Left ventricle myocardium superior (tissue), 1 donor: ENCODE measurements at places on chromosomes 7 and 10. TPM values are rescaled to one million over a fixed set of nuclear protein-coding genes. Genes with fewer than 3 reads are reported as not detected.
A peak's percentile ranks its signal among the peaks of the same experiment; 100 is the strongest.

DNA sequence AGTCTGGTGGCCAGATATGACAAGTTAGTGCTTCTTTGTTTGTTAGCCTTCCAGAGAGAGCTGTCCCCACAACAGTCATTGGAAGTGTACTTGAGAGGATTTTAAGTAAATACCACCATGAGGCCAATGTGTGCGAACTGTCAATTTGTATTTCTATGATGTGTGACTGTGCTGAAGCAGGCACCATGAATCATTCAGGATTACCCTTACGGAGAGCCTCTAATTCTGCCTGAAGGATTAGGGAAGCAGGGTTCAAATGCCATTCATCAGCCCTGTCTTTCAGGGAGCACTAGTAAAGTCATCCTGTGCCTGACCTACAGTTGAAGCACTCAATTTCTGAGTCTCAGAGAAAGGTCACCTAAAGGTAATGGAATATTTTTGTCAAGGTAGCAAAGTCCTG lies 109.3 kb downstream of the GATA3 start:
- no peak for DNase-seq

DNA sequence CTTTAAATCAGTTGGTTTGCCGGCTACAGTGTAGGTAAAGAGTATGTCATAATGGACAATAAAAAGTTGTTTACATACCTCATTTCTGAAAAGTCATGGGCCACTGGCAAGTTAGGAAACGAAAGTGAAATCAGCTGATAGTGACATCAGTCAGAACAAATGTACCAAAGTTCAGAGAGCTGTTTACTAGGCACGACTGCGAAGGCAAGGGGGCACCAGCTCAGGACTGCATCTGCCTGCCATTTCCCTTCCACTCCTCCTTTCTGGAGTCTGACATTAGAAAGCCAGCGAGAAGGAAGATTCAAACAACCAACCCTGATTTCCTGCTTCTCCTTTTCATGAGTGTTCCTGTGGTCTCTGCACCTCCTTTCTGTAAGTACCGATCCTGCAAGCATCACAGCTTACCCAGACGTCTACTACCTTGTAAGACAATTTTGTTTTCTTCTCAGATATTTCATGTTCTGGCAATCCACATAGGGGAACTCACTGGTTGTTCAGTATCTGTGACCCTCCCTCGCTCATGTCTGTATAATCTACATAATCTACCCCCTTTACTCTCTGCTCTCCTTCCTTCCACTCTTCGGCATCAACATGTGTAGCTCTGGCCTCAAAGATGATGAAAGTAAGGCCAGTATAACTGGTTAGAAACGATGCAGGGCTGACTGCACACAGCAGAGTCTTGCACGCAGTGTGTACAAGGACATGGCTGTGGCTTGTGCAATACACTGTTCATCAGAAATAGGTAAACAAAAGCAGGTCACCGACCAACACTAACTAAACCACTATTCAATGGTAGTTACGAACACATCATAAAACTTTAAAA lies at the start of gene TMEM140:
Gene TMEM140 (plus strand): TSS at position 174 of the 823 bp plus-strand sequence. CDS start 16,370 bp downstream, outside the sequence.
- DNase-seq: peak; percentile 42

DNA sequence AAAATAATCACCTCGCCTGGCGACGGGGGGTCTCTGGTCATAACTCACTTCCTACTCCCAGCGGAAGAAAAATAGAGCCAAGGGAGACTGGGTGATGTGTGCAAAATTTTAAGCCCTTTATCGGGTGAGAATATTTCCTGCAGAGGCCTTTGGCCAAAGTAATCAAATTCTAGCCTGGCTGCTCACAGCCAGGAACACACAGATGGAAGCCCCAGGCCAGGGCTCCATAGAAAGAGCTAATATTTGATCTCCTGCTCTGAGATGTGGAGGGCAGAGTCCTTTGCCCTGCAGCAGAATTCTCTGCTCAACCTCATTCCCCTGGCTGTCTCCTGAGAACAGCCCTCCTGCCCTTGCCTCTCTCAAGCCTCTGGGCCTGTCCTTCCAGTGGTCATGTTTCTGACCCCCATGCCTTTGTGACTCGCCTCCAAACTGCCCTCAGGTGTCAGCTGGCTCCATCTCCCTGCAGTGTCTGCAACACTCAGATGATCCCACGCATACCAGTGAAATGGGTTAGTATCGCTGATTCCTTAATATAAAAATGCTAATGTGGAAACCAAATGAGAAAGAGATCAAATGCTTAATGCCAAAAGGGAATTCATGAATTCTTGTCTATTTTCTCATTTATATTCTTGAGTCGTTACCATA lies 34.5 kb downstream of the FRMD4A start:
- DNase-seq: no peak

DNA sequence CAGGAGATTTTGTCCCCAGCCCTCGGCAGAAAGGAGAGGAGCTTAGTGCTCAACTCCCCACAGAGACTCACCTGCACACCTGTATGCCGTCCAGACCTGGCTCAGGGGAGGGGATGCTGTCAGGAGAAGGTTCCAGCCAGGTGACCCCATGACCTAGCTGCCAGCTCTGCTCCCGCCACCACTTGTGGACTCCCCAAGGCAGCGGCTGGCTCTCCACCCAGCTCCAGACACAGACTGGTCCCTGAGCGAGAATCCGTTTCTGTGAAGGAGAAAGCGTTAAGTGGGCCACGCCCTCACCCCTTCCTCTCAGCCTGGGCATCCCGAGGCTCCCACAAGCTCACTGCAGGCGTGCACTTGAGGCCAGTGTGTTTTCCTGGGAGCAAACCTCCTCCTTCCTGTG lies 76.4 kb downstream of the RGS10 start:
- DNase-seq: no peak

DNA sequence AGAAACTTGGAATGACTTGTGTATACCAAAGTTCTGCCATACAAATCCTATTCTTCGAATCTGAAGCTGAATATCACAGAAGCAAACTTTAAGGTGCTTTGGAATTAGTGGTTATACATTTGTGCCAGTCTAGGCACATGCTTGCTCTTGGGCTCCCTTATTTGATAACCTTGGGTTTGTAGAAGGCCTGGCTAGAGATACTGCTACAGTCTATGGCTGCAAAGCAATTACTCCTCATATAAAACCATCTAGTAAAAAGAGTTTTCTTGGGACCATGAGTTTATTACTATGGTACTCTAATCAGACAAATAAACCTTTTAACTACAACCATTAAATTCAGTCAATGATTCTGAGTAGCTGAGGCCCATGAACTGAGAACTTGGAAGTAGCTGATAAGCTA lies 92.5 kb upstream of the SLC13A1 start:
- DNase-seq: no peak

DNA sequence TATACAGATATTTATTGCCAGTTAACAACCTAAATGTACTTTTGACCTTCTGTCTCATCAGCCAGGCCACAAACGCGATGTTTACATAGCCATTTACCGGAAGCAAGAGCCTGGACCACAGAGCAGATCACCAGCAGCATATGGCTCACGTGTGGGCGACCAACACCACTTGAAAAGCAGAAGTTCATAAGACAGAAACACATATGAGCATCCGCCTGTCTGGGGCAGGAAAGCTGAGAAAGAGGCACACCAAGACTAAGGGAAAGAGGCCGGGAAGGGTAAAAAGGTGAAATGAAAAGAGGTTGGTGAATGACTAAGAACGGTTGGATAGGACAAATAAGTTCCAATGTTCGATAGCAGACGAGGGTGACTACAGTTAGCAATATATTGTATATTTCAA lies 1.3 kb downstream of the ABCB1 start:
- no peak for DNase-seq

- no peak for DNase-seq
Observed at GRCh38 chr7:27032839-27033238, 63.0 kb downstream of the HOXA1 start.

DNA sequence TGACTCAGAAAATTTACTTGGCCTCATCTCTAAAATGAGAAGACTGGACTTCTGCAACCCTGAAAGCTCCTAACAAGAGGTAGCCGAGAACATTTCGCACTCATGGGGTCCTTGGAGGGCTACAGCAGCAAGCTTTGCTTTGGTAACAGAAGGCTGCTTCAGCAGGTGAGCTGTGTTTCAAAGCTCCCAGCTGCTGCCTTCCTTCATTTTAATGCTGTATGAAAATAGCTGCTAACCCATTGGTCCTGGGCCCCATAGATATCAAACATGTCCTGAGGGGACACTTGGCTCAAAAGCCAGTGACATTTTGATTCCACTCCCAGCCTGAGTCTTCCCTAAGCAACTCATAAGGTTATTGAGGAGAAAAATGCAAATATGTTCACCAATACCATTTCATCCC lies 14.3 kb upstream of the MALSU1 start:
- no peak for DNase-seq

GRCh38 chr7:70799841-70800405 lies 332.0 kb upstream of the GALNT17 start:
- no peak for DNase-seq

DNA sequence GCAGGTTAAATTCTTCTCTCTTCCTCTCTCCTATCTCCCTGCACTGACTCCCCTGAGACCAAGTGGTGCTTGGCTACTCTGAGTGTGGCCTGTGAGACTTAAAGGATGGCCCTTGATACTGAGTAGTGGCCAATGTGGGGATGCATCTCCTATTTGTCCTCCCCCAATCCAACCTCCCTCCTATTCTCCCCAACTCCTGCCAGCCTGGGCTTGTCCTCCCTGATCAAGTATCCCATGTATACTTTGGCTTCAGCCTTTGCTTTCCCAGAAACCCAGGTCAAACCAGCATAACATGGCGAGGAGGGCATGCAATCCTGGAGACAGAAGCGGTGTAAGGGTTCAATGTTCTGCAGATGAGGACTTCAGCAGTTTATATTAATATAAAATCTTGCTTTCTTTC lies 77.9 kb upstream of the GRB10 start:
- DNase-seq: no peak

DNA sequence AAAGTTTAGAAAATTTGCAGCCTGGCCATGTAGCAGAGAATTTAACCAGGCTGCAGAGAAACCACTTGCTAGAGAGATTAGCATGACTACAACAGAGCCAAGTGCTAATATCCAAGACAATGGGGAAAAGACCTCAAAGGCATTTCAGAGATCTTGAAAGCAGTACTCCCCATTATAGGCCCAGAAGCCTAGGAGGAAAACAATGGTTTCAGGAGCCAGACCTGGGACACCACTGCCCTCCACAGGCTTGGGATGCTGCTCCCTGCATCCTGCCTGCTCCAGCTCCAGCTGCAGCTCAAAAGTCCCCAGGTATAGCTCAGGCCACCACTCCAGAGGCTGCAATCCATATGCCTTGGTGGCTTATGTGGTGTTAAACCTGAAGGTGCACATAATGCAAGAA lies 101.5 kb upstream of the TMEM72 start:
- DNase-seq: no peak

GRCh38 chr10:18615618-18616017 lies 35.8 kb downstream of the NSUN6 start:
- no peak for DNase-seq

- peak; percentile 48 for DNase-seq
Observed at GRCh38 chr7:6422926-6423632, 24.7 kb downstream of the DAGLB start.

- DNase-seq: no peak
Observed at GRCh38 chr10:132407846-132408278, 10.9 kb downstream of the PWWP2B start.

DNA sequence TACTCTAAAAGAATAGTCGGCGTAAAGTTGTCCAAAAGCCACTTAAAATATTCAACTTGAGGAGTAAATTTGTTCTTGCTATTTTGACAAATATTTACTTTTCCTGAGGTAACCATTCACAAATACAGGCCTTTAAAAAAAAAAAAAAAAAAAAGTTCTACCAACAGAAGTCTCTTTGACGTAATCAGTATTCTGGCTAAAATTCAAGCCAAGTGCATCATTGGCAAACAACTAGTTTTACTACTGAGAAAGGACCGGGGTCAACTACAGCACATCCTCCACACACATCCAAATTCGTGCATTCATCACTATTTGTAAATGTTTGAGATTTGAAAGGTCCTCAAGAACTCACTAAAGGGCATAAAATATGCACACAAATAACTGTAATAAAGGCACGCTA lies 2.0 kb downstream of the OAT start:
- DNase-seq: no peak

The NYAP1 gene
- 0.32 TPM for total RNA-seq

The DYNC1I1 gene
- 39.0 TPM for total RNA-seq

The CYP3A4 gene
- not detected for total RNA-seq

The ANLN gene
- 1.3 TPM for total RNA-seq

The STEAP2 gene
- total RNA-seq: 15.1 TPM

The SORCS3 gene
- total RNA-seq: 0.10 TPM

The PNLIPRP1 gene
- total RNA-seq: not detected

The TUBB8 gene
- total RNA-seq: not detected

The HMX2 gene
- not detected for total RNA-seq

The TMEM273 gene
- 17.6 TPM for total RNA-seq

The ZFYVE27 gene
- total RNA-seq: 13.7 TPM

The BMI1 gene
- total RNA-seq: 38.8 TPM

The CLEC2L gene
- not detected for total RNA-seq

The PTN gene
- total RNA-seq: 14.3 TPM

The ZNF488 gene
- total RNA-seq: not detected

The REPIN1 gene
- total RNA-seq: 131 TPM

The FUOM gene
- total RNA-seq: 9.3 TPM

The USP6NL gene
- total RNA-seq: 6.9 TPM
